ENCODE measurements at places on chromosomes 13 and 19.

- no peak for DNase-seq
These were observed 378.9 kb downstream of the PCDH20 start for GRCh38 chr13:61036715-61037114.

DNA sequence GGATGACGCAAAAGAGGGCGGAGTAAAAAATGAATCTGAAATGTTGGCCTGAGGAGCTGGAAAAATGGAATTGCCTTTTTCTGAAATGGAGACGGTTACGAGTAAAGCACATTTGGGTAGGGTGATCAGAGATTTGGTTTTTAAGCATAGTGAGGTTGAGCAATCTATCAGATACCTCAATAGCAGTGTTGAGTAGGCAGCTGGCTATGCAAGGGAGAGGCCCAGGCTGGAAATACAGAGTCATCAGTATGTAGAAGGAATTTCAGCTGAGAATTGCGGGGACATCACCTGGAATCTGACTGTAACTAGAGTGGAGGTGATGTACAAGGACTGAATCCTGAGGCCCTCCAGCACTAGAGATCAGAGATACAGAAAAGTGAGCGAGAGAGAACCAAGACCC lies 224.8 kb downstream of the LMO7 start:
- DNase-seq, result no peak

DNA sequence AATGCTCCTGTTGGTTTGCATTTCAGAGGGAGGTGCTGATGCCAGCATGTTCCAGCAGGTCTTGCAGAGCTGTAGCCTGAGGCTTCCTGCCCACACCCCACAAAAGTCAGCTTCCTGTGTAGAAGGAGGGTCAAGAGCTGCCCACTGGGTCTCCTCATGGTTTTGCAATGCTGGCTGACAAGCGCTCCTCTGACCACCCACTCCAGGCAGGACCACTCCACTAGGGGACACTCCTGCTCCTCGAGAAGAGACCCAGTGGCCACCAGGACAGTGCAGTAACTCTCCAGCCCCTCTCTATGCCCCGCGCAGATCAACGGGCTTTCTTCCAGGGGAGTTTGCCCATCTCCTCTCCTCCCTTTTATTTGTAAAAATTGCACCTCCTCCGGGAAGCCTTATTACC lies 72.9 kb upstream of the UQCRFS1 start:
- DNase-seq, result no peak

DNA sequence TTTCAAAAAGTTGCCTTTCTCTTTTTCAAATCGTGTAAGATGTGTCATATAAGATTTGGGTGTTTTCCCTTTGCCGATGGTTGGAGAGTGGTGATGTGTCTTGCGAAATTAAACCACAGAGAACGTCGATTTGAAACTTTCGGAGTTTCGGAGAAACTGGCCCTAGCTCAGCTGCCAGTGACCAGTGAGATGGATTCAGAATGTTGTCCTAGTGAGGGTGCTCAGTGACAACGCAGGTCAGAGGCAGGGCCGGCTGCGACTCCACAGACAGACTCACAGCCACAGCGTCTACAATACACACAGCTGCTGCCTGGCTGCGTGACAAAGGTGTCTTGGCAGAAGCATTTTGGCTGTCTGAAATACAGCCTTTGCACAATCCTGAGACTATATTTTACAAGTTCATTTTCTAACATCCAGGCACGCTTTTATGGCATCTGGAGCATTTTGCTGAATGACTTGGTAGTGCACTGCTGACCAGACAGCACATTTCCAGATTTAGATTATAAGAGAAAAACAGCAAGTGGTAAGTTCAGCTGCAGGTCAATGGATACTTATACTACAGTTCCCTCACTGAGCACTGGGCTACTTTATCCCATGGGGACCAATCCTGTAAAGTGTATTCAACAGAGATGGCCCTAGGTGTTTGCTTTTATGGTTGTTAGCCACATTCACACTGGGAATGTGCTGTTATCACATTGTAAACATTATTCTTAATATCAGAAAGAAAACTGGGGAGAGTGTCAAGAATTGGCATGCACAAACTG lies 207.5 kb downstream of the KCNRG start:
- peak; percentile 80 for DNase-seq

- no peak for DNase-seq
These were observed 22.4 kb upstream of the ARHGEF18 start for GRCh38 chr19:7326105-7326877.

DNA sequence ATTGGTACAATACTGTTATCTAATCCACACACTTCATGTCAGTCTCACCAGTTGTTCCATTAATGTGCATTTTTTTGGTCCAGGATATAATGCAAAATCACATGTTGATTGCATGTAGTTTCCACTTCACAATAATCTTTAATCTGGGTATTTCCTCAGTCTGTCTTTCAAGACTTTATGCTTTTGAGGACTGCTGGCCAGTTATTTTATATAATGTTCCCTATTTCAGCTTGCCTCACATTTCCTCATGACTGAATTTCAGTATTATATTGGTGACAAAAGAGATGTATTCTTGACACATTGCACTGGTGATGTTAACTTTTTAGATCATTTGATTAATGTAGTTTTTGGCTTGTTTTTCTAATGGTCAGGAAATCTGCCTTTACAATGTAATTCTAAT lies 368.3 kb downstream of the IRS2 start:
- DNase-seq, result no peak

GRCh38 chr13:51900471-51900870 lies 38.7 kb downstream of the CCDC70 start:
- no peak for DNase-seq

DNA sequence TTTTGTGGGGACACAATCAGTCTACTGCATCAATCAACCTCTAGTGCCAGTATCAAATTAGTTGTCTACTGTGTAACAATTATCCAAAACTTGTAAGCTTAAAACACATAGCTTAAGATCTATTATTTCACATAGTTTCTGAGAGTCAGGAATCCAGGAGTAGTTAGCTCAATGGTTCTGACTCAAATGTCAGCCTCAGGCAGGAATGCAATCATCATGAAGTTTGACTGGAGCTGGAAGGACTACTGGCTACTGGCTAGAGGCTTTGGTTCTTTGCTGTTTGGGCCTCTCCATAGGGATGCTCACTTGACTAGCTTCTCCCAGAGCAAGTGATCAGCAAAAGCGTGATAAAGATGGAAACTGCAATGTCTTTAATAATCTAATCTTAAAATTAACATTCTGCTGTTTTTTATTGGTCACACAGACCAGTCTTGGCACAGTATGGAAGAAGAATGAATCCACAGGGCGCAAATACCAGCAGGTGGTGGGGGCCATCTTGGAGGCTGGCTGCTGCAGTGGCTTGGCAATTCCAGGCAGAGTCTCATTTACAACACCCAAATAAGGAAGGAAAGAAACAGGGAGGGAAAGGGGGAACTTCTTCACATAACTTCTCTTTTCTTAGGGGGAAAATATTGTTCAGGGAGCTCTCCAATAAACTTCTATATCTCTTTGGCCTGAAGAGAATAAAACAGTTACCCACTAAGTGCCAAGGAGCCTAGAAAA lies 15.7 kb downstream of the CAB39L start:
- no peak for DNase-seq

- no peak for DNase-seq
These were observed 93.4 kb upstream of the MCF2L start for GRCh38 chr13:112875627-112876026.

- DNase-seq, result no peak
These were observed 6.2 kb upstream of the PTBP1 start for GRCh38 chr19:791007-791566.

GRCh38 chr19:23318143-23318542 lies 67.9 kb upstream of the ZNF724 start:
- DNase-seq, result no peak

- no peak for DNase-seq
These were observed 86.7 kb upstream of the TPP2 start for GRCh38 chr13:102510072-102510471.

DNA sequence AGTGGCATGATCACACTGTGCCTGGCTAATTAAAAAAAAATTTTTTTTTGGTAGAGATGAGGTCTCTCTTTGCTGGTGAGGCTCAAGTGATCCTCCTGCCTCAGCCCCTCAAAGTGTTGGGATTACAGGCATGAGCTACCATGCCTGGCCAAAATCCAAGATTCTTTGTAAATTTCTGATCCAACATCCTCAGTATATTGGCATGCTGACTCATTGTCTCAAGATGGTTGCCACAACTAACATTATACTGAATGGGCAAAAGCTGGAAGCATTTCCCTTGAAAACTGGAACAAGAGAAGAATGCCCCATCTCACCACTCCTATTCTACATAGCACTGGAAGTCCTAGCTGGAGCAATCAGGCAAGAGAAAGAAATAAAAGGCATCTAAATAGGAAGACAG lies 100.0 kb downstream of the KLF5 start:
- DNase-seq, result no peak

DNA sequence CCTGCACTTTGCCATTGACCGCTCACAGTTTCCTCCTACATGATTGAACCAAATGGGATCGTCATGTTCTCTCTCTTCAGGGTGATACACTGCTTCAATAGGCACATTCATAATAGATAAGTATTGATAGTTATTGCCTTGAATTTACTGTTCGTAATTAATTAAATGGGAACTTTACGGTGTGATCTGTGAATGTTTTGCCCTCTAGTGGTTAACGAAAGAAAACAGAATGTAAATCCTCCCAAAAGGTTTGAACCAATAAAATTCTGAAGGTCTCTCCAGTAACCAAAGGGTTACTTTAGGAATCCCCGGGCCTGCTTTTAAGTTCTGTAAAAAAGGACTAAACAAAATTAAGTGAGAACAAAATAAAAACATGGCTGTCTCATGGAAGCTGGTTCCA lies 389.3 kb downstream of the DACH1 start:
- DNase-seq, result no peak

DNA sequence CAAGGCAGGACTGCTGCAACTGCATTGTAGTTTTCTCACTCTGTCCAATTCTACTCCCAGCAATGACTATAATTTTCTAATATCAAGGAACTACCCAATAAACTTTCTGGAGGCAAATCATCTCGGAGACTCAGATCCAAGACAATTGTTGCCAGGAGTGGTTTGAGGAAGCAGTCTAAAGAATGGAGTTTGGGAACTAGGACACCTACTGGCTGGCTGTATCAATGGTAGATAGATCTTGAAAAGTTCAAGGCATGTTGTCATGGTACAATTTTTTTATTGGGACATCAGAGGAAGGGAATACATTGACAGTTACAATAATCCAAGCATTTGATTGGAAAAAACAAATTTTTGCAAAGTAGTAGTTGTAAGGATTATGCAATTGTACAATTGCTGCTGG lies 648.3 kb upstream of the SLITRK6 start:
- no peak for DNase-seq

DNA sequence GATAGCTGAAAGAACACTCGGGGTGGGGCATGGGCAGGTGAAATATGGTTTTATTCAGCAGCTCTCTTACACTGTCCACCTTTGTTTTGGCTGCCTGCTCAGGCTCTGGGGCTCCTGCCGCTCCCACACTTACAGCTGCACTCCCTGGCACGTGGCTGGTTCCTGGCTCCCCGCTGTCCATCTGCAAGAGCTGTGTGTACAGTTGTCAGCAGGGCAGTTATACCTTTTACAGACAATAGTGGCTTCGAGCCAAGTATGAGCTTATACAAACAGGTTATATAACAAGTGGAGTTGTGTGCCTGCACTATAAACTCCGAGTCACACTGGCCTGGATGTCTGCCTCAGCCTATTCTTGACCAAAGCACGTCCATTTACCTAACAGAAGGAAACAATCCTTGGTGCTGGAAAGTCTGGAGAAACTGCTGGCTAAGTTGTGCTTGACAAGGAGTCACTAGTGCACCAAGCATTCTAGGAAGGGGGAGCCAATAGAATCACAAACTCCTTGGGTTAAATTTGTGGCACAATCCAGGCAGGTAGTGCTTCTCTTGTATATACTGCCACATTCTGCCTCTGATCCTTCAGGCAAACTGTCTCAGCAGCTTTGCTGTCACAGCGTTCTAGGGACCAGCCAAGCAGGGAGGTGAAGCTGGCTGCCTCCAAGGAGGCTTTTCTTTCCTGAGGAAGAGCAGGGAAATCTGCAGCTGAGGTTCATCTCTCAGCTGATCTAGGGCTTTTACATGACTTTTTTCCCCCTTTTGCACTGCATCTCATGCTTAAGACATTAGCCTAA lies 68.2 kb downstream of the NHLRC3 start:
- no peak for DNase-seq

- DNase-seq, result peak; percentile 36
These were observed 1.7 kb upstream of the SERTAD3 start for GRCh38 chr19:40445780-40446262.

GRCh38 chr13:52978989-52979388 lies 49.6 kb upstream of the OLFM4 start:
- no peak for DNase-seq

GRCh38 chr13:80313668-80314256 lies 27.2 kb downstream of the SPRY2 start:
- no peak for DNase-seq

- DNase-seq, result no peak
These were observed 306 bp downstream of the SUGT1 start for GRCh38 chr13:52652980-52653303.

DNA sequence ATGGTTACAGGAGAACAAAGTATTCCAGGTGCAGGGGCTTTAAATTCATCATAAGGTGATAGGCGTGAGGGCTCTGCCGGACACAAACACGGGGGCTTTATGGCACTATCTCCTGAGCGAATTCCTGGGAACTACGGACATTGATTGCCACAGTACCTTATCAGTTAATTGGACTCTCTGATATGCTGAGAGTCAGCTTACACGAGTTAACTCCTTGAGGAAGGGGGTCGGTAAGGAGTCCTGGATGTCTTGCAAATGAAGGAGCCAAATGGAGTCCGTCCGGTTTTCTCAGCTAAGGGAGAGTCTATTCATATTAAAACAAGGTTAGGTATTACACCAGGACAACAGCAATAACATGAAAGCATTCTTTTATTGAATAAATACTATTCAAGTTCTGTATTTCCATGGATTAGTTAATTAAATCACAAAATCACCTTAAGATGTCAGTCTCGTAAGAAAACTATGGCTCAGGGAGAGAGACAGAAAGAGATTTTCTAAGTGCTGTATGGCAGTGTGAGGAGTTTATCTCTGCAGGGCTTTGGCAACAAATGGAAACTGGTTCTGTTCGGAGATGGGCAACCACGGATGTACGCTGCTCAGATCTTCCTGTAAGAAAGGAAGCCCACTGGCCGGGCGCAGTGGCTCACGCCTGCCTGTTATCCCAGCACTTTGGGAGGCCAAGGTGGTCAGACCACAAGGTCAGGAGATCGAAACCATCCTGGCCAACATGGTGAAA lies 26.2 kb upstream of the HIF3A start:
- DNase-seq, result no peak

- DNase-seq, result no peak
These were observed 321.9 kb downstream of the ITGBL1 start for GRCh38 chr13:101774393-101774792.

GRCh38 chr13:92303428-92303827 lies 905.0 kb downstream of the GPC5 start:
- DNase-seq, result peak; percentile 2

GRCh38 chr19:38375098-38375493 lies 725 bp downstream of the PSMD8 start:
- no peak for DNase-seq

- DNase-seq, result no peak
These were observed 224.9 kb downstream of the UQCRFS1 start for GRCh38 chr19:28988066-28988465.

- peak; percentile 85 for DNase-seq
These were observed 59.7 kb upstream of the UBL3 start for GRCh38 chr13:29909975-29910674.

- no peak for DNase-seq
These were observed 55.4 kb downstream of the MICU2 start for GRCh38 chr13:21548577-21548976.

- no peak for DNase-seq
These were observed 471.7 kb upstream of the KLHL1 start for GRCh38 chr13:70579941-70580340.
